Stomach (tissue), 19 donors: ENCODE measurements at places on chromosomes 5 and 9. TPM values are rescaled to one million over a fixed set of nuclear protein-coding genes. Genes with fewer than 3 reads are reported as not detected.
A peak's percentile ranks its signal among the peaks of the same experiment; 100 is the strongest.

Gene GALNT10
- 29.9 TPM for total RNA-seq

GRCh38 chr5:29380029-29380428, 1813.5 kb upstream of the CDH6 start:
- DNase-seq, result no peak

DNA sequence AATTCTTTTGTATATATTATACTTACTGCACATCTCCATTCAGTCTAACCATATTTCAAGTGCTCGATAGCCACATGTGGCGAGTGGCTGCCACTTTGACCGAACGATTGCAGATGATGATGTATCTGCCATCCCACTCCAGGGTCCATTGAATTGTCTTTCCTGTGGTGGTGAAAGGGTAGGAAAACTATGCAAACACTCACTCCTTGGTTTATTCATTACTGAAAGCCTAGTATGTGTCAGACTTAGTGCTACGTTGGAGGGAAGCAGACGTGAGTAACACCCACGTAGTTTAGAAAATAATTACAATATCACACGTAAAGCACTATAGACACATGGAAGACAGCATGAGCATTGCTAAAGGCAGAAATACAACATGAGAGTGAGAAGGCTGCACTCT, 353.7 kb downstream of the CSNK1G3 start:
- no peak for DNase-seq

Gene RNF183
- total RNA-seq, result not detected

DNA sequence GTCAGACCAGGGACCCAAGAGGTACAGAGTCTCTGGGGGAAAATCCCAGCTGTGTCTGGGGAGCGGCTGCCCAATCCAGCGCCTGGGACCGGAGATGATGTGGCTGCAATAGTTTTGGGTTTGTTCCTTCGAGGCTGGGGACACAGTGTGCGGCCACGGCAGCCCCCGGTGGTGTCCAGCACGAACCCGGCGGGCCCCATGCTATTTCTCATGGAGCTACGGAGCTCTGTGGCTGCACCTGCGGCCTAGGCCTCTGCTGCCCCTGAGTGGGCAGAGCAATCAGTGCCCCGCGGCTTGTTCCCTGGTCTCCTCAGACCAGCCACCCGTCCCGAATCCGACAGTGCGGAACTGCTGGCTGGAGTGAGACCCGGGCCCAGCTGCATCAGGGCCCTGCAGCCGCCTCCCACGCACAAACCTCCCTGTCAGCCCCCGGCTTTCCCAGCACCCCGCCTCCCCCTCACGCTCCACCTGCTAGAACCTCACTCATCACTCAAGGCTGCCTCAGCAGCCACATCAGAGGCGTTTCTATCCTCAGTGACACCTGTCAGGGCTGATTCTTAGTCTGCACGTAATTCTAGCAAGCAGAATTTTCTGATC, 29.0 kb downstream of the SARDH start:
- DNase-seq, result peak; percentile 45

GRCh38 chr9:92517046-92517445, 18.7 kb downstream of the ECM2 start:
- DNase-seq, result no peak

GRCh38 chr5:175381130-175381529, 62.9 kb downstream of the DRD1 start:
- no peak for DNase-seq

DNA sequence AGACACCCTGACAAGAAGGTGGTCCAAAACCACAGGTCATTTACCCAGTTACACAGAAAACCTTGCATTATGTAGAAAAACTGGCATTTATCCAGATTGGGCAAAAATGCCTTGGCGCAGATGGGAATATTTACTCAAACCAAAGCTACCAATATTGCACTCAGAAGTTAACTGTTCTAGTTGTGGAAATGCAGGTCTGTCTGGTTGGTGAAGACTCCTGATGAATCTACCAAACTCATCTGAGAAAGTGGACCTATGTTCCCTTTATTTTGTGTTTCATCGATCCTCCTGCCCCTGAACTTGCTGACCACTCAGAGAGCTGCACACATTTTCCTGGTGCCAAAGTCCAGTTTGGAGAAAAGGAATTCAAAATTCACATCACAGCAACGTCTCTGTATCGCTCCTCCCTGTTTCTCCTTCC, 85.2 kb upstream of the ALDH1A1 start:
- no peak for DNase-seq

DNA sequence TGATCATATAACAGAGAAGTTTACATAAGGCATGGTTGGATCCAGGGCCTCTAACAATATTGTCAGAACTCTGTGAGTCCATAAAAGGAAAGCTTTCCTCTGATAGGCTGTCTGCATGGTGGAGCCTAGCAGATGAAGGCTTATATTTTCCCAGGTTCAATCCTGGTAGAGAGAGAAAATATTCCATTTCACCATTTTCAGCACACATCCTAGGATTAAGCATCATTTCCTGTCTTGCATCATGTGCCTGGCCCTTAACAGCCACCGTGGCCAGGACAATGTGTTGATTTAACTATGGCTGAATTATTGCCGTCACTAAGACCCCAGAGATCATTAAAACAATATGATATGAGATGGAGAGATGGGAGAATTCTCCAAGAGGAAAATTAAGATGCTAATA, 90.9 kb upstream of the GRIA1 start:
- no peak for DNase-seq

DNA sequence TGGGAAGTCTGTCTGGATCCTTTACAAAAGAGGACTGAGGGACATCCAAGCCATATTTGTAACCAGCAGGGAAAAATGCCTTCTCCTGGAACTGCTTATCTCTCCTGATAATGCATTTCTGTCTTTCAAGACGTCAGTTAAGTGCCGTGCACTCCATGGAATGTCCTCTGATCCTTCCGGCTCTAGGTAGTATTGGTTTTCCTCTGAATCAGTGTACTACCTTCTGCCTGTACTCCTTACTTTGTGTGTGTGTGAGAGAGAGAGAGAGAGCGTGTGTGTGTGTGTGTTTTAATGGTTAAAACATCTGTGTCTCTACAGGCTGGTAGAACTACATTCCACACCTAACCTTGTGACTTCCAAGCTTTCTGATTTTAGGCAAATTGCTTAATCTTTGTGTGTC, 89.9 kb downstream of the PIP5K1B start:
- peak; percentile 63 for DNase-seq

Gene FAM153A
- total RNA-seq, result not detected

DNA sequence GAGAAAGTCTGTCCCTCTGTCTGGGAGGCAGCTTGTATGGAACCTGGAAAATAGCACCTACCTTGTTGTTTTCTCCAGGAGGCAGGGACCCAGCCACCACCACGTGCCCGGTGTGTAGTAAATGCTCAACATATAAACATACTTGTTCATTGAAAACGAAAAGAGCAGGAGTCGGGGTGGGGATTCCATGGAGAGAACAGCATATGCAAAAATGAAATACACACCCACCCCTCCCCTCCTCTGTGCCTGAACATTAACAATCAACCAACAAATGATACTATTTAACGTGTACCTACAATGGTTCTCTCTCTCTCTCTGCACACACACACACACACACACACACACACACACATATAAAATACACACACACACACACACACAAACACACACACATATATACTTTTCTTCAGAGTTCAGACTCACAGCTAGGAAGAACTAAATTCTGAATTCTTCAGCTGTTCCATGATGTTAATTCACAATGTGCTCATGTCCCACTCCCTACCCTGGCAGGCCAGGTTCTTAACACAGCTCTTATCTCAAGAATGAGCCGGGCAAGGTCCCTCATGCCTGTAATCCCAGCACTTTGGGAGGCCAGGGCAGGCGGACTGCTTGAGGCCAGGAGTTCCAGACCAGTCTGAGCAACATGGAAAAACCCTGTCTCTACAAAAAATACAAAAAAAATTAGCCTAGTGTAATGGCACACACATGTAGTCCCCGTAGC, 16.3 kb upstream of the DENND1A start:
- no peak for DNase-seq

Gene PCDHGC4
- total RNA-seq, result 3.1 TPM

Gene MARVELD2
- 10.7 TPM for total RNA-seq

Gene PCDHB4
- not detected for total RNA-seq

Gene TMEM38B
- total RNA-seq, result 26.1 TPM

DNA sequence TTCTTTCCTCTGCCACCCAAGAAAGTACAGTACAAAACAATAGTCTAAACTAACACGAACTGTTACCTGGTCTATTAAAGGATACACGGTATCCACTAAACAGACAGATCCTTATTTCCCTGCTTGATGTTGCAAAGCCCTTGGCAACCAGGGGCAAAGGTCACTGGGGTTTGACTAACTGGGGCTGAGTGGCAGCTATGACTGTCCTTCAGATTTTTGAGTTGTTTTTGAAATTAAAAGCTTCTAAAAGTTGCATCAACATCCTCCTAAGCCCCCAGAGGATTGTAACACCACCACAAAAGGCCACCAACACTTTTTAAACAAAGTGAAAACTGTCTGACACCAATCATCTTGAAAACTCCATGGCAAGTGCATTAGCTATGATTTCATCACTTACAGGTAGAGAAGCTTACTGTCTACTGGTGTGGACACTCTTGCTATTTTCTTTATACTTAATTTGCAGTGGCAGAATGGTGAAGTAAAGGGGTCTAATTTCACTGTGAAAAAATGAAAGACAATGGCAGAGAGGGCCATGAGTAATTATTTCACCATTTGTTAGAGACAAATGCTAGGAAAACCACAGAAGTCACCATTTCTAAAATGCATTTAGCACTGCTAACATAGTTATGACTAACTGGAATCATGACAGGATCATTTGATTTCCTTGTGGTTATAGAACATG, 292.4 kb downstream of the EFNA5 start:
- no peak for DNase-seq

- no peak for DNase-seq
Observed at GRCh38 chr5:69099302-69099701, 5.5 kb downstream of the SLC30A5 start.

DNA sequence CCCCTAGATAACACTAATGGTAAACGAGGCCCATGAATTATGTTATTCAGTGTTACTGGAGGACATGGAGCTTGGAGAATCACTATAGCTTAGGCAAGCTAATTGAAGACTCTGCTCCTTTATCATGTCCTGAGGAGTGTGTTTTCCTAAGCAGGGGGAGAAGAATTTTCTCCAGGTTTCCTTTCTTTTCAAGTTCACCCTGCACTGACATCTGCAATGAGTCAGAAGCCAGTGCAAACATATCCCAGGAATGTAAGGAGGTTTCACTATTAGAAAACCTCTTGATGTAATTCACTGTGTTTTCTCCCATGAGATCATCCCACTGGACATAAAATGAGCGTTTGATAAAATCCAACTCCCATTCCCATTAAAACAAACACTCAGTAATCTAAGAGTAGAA, 75.6 kb downstream of the DMRT2 start:
- no peak for DNase-seq

GRCh38 chr9:114677418-114677817, 4.6 kb downstream of the TEX48 start:
- DNase-seq, result peak; percentile 93

Gene RASGEF1C
- 1.5 TPM for total RNA-seq

GRCh38 chr5:135541807-135542502, 6.2 kb upstream of the NEUROG1 start:
- no peak for DNase-seq

DNA sequence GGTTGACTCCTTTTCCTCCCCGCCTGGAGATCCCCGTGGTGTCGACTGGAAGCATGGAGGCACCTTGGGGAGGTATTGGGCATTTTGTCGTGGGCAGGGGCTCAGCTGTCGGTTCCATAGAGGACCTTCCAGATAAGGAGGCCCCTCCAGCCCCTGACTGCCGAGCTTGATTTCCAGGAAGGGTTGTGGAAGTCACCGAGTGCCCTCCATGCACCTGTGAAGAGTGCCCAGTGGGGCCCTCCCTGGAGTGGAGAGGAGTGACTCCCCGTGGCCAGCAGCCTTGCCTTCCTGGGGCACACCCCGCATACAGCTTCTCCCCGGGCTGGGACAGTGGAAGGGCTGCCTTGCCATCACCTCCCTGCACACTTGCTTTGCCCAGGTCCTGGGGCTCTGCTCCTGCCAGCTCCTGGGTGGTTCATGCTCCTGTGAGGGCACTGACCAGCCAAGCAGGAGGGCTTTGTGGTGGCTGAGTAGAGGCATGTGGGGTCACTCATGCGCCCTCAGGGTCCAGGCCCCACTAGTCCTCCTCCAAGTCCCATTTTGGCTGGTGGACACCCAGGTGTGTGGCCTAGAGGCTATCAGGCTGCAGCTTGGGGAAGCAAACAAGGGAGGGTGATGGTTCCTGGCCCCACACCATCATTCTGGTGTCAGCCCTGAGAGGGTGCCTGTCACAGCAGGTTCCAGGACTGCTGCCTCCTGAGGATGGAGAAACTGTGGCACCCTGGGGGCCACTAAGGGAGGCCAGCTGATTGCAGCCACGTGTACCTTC, 133.0 kb downstream of the WNK2 start:
- no peak for DNase-seq

GRCh38 chr5:89045216-89045615, 162.2 kb upstream of the MEF2C start:
- DNase-seq, result no peak

- no peak for DNase-seq
Observed at GRCh38 chr5:124310453-124310852, 436.0 kb downstream of the ZNF608 start.

DNA sequence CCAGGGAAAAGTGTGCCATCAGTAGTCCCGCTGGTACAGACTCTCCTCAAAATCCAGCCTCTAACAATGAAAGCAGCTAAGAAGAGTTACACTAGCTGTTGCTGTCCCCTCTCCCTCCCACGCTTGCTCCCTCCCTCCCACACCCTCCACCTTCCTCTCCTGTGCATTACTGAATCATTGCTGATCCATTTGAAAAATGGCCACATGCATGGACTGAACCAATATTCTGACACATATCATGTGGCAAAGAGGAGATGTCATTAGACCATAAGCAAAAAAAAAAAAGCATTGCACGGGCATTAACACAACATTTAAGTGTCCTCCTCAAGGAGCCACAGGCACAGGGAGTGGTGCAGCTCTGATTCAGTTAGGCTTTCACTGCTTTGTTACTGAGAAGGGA, 37.9 kb downstream of the LHFPL2 start:
- DNase-seq, result no peak

DNA sequence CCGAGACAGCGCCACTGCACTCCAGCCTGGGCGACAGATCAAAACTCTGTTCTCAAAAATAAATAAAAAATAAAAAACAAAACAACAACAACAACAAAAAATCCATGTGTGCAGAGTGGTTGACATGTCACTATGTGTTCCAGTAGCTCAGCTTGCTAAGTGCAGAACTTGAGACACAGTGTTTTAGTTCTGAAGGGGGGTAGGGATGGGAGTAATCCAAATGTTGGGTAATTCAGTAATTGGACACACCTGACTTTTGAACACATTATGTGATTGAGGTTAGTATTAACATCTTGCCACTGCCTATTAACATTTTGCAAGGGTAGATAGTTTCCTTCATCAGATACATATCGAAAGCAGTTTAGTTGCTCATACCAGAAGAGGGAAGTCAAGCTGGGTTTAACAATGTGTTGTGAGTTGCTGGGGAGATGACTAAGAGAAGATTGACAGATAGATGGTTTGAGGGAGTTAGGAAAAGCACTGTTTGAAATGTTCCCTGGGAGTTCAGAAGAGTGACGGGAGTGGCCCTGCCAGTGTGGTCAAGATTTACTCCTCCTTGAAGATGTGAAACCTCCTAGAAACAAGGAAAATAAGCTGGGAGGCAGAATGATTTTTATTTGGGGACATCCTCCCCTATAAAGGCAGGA, 928 bp downstream of the HACD4 start:
- no peak for DNase-seq

GRCh38 chr5:912280-913091, 19.8 kb downstream of the TRIP13 start:
- peak; percentile 53 for DNase-seq
